NCI-H1436 (cell line): ENCODE measurements at places on chromosomes 6 and 20.

- no peak for DNase-seq
Observed at GRCh38 chr6:7189101-7189758, 81.5 kb downstream of the RREB1 start.

DNA sequence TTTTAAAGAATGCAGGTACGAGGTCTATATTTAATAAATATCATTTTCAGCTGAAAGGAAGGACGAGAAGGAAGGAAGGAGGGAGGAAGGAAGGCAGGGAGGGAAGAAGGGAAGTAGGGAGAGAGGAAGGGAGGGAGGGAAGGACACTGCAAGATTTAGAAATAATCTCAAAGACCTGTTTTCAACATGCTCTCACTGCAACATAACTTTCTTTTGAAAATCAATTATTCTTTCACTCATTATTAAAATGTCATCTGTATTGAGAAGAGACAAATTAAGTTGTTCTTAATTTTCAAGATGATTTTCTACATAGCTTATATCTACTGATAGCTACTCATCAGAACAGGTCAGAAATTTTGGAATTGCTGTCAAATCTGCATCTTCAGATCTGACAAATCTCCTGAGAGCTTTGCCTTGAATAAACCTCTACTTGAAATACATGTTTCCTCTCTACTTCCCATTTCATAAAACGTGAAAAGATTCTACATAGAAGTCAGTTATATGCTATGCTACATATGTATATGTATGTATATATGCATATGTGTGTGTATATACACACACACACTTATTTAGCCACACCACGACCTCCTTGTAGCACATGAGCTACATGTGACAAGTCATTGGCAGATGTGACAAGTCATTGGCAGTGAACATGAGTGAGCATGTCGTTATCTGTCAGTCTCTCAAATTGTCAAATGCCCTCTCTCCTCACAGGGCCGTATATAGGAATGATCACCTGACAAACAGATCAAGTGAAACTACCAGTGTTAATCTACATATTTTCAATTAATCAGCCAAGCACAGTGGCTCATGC is 241.6 kb downstream of the LY86 start:
- DNase-seq, result no peak

GRCh38 chr20:46562373-46563169 is 12.1 kb upstream of the OCSTAMP start:
- DNase-seq, result peak; percentile 69

DNA sequence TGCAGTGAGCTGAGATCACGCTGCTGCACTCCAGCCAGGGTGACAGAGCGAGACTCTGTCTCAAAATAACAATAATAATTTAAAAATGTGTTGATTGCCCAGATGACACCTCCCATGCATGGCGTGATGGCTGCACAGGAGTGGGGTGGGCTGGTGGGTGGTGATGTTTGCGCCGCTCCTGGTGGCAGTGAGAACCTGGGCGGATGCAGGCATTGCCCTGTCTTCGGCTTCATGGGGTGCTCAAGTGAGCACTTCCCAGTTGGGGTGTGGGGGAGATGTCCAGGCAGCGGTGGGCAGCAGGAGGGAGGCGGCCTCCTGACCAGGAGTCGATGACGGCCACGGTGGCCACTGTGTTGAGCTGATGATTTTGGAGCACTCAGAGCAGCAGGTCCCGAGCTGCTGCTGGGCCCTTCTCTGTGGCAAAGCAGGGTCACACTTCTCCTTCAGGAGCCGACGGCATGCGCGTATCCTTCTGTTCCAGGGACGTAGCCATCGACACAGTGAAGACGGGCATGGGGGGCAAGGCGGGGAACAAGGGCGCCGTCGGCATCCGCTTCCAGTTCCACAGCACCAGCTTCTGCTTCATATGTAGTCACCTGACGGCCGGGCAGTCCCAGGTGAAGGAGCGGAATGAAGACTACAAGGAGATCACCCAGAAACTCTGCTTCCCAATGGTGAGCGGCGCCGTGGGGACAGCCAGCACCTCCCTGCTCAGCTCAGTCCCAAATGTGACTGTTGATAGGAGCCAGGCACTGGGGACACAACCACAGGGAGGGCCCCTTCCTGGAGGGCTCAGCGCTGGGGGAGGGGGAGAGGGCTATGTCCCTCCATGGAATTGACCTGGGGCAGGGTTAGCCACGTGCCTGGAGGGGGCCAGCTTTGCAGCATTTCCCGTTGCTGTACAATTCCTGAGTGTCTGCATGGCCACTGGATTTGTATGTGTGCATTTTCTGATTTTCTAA is 89.7 kb downstream of the SYNJ2 start:
- DNase-seq, result no peak

- no peak for DNase-seq
Observed at GRCh38 chr6:26173836-26174145, 86.6 kb downstream of the HFE start.

- no peak for DNase-seq
Observed at GRCh38 chr6:52548353-52548713, 28.5 kb downstream of the TRAM2 start.

DNA sequence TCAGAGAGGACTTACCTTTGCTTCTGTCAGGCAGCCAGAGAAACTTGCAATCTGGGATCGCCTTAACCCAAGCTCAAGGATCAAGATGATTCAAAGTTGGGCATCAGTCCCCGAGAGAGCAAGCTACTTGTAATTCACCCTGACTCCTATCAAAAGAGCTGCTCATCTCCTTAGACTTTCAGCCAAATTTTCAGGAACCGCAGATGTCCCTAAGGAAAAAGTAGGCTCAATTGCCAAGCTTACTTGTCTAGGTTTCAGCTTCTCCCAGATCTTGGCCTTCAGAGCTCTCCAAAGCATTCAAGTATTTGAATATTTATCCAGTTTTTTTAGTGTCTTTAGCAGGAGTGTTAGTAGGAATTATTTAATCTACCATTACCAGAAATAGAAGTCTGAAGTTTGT is 434.1 kb upstream of the MMS22L start:
- no peak for DNase-seq

DNA sequence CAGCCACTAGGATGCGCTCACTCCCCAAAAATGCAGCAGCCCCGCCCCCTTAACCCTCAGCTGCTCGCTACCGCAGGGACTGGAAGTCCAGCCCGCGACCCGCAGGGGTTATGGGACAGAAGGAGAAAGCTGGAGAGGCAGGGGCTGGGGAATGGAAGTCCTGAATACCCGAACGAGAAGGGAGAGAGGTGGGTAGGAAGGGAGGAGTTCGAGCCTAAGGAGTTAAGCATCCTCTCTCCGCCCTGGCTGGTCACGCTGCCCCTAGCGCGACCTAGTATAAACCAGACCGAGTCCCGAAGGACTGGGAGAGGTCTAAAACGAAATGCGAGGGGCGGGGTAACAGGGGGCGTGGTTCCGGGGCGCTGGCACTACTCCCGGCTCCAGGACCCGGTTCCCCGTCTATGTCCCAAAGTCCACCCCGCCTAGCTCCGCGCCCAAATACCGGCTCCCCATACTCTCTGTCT is 448 bp upstream of the DDAH2 start:
- DNase-seq, result peak; percentile 78

DNA sequence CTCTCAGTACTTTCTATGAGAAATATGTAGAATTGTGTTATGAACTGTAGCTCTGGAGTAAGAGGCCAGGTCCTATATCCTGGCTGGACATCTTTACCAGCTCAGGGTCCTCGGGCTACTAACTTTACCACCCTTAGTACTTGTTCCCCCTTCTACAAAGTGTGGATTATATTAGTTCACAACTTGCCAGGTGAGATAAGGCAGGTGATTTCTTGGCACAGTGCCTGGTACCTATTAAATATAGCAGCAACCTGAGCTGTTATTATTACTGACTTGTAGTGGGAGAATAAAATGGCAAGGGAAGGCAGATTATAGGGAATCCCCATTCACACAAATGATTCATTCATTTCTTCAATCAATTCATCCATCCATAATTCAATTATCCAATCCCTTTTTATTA is 150.1 kb downstream of the DOK5 start:
- DNase-seq, result no peak

GRCh38 chr6:83183082-83183828 is 9.8 kb downstream of the PGM3 start:
- DNase-seq, result no peak

DNA sequence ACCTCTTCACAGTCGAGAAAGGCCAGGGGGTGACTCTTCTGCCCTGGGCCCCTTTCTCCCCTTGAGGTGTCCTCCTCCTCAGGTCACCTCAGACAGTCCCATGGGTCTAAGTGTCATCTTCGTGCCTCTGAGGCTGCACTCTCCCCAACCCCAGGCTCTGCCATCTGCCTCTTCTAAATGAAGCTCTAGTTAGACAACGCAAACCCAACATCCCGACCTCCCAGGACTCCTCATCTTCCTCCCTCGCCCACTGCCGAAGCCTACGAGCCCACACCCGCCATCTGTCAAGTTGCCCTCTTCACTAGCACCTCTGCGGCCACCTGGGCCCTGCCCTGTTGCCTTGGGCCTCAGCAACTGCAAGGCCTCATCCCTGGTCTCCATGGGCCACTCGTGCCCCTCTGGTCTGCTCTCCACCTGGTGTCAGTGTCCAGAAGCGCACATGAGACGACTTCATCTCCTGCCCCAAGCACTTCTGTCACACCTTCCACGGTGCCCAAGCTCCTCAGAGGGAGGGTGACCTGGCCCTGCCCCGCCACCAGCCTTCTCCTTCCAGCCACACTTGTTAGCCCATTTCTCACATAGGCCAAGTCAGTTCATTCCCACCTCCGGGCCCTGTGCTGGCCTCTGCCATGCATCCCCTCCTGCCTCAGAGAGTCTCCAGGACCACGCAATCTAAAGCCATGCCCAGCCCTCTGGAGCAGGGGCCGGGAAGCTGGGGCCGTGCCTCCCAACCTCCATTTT is 53.8 kb downstream of the RRBP1 start:
- DNase-seq, result no peak

GRCh38 chr6:25094726-25095125 is 159.0 kb upstream of the RIPOR2 start:
- no peak for DNase-seq

DNA sequence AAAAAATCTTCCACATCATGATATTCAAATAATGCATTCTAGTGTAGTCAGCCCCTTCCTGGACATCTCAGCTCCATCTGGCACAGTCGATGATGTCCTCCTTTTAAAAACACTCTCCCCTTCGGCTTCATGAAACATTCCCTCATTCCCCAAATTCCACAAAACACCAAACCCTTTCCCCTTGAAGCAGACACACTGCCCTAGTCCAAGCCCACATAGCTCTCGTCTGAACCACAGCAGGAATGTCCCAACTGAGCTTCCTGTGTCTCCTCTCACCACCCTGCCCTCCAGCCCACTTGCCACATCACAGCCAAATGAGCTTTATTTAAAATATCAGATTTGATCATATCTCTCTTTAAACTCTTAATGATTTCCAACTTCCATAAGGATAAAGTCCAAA is 106.4 kb upstream of the CARMIL1 start:
- DNase-seq, result no peak

- DNase-seq, result no peak
Observed at GRCh38 chr6:150907383-150907782, 41.9 kb downstream of the MTHFD1L start.

DNA sequence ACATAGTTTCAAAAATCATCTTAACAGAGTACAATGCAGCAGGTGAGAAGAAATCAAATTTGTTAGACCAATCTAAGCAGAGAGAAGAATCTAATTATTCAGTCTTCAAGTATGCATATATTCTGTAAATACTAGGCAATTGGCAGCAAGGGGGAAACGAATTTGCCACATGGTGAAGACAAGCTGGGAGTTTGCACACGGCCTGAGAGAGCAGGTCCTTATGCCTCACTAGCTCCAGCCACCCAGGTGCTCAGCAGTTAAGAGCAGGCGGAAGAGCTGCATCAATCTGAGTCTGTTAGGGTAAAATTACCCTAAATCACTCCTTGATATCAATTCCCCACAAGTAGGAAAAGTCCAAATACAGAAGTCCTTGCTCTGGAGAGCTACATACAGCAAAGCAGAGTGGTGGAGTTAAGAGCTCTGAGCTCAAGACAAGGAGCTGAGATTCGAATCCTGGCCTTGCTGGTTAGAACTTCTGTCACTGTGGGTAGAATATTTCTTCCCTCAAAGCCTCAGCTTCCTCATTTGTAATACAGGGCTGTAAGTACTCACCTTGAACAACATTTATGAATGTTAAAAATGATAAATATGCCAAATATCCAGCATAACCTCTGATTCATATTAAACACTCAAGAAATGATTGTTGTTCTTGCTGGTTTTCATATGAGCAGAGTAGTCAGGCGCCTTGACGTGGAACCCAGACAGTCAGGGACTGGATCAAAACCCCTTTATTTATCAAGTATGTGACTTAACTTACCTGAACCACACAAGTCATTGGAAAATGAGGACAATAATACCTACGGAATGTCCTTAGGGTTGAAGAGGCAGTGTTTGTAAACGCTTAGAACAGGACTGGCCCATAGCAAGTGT is 444.2 kb downstream of the CDH26 start:
- DNase-seq, result no peak

DNA sequence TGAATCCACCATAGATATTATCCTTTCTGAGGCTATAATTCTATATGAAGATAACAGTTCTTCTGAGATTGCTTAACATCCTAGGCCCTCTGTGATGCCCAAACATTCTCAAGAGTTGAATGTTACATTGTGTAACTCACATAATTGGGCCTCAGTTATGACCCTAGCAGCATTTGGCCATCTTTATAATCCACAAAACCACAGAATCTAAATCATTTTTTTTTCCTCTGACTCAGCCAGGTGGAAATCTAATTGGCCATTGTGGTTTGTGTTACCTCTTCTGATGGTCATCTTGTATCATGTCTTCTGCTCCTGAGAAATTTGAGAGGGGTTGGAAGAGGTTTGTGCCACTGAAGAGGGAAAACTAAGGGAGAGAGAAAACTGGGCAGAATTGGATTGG is 99.5 kb downstream of the LINC00237 start:
- DNase-seq, result no peak

DNA sequence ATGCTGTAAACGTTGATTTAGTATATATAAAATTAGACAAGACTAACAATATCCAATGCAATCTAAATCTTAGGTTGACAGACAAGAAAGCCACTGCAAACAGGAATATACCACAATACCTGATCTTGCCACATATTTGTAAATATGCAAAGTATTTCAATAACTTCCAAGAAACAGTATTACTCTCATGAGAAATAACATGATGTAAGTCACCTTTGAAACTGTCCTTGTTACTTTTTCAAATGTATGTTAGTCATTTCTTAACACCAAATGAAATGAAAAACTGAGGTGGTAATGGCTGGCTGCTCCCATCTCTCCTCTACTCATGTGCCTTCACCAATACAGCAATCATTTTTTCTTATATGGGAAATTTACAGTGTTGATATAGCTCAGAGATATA is 118.7 kb downstream of the ATG5 start:
- no peak for DNase-seq
